ENCODE measurements at places on chromosomes 2 and 18.

- peak; percentile 79 for DNase-seq
Observed at GRCh38 chr2:159290289-159290907, 3.9 kb upstream of the WDSUB1 start.

- no peak for DNase-seq
Observed at GRCh38 chr2:27581417-27582128, 1.3 kb upstream of the ZNF512 start.

GRCh38 chr18:57784034-57784800 lies 18.9 kb downstream of the ATP8B1 start:
- no peak for DNase-seq

GRCh38 chr2:54411801-54412354 lies 44.2 kb upstream of the SPTBN1 start:
- DNase-seq = no peak

DNA sequence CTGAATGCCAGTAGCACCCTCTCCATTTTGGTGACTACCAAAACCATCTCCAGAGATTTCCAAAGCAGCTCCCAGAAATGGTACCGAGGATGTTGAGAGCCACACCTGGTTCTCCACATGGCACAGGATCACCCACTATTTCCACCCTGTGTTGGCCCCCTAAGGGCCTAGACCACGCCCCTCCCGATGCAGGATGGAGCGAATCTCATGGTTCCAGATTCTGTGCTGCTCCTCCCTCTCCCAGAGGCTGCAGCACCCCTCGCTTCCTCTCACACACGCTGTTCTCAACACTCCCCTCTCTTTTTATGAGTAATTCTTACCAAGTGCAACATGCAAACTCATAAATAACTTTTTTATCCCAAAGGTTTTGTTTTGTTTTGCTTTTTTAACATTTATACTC lies 571.5 kb downstream of the STK39 start:
- no peak for DNase-seq

DNA sequence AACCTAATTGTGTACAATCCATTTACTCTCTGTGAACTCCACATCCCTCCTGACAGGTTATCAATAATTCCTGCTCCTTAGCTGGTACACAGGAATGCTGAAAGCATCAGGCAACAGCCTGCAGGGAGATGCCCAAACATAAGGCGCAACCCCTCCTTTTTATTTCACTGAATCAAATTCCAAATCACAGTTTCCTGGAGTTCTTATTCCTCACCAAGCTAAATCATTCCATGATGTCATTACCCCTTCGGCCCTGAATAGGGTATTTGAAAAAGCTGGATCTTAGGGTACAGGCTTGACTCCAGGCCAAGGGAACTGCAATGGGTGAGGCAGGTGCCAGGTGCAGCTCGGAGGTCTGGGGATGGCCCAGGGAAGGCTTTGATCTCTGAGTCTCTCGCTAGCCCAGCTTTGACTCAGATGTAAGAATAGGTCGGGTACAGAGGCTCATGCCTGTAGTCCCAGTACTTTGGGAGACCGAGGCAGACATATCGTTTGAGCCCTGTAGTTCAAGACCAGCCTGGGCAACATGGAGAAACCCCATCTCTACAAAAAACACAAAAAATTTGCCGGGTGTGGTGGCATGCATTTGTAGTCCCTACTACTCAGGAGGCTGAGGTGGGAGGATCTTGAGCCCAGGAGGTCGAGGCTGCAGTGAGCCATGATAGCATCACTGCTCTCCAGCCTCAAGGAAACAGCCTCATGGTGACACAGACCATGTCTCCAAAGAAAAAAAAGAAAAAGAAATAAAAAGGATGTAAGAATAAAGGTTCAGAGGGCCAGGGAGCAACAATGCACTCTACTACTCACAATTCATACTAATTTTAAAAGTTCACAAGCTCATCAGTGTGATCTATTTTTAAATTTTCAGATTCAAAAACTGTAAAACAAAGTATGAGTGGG lies 6.8 kb downstream of the FHL2 start:
- no peak for DNase-seq

GRCh38 chr2:199307461-199307860 lies 150.3 kb downstream of the SATB2 start:
- DNase-seq = no peak

DNA sequence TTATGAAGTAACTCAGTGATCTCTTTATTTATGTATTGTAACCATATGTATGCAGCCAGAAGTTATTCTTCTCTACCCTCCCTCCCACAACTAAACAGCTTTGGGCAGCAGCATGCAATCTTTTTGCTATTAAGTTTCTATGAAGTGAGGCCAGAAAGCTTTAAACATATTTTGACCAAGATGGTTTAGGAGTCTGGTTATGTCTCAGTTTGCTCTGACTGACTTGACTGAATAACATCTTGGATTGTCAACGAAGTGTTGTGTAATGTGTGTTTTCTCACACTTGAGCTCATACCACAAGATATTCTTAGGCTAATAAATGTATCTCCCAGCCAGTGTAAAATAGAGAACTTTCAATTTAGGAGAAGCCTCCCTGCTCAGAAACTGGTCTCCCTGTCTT lies 104.3 kb downstream of the TTC27 start:
- no peak for DNase-seq

DNA sequence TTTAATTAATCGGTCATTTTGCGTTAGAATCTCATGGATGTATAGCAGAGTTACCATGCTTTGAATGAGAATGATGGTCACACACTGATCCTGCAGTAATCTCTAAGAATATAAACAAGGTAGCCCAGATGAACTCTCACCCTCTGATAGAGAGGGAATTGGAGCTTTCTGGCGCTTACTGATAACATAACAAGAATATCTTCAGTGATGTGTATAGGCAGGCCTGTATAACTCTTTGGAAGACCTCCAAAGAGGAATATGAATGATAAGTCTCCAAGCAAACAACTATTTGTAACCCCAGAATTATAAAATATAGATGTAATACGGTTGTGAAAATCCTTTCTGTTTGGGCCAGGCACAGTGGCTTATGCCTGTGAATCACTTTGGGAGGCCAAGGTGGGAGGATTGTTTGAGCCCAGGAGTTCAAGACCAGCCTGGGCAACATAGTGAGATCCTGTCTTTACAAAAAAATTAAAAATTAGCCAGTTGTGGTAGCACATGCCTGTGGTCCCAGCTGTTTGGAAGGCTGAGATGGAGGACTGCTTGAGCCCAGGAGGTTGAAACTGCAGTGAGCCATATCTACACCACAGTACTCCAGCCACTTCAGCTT lies 52.5 kb upstream of the LTBP1 start:
- DNase-seq = no peak

DNA sequence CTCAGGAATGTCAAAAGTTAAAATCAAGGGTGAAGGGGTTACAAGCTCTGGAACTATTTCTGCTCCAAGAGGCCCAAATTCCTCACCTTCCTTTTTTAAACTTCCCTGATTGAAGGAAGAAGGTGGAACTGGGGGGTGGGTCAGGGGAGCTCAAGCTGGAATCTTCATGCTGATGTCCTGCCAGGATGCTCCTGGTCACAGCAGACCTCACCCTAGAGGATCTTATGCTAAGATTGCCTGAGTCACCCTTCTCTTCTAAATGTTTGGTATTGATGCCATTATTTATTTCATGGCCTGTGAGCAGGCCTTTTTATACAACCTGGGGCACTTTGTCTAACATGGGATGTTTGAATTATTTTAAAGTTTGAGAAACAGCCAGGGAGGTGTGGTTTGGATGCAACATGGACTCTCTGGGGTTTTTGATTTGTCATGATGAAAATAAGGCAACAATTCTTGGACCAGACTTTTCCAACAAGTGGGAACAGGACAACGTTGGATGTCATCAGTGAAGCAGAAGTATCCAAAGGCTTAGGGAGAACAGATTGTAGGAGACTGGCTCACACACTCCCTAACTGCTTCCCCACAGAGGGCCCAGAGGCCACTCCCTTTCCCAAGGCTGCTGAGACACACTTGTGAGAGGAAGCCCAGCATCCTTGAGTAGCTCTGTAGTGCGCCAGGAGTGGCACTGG lies 420.2 kb upstream of the MEX3C start:
- DNase-seq = no peak

GRCh38 chr2:61962095-61962984 lies 56.9 kb downstream of the COMMD1 start:
- no peak for DNase-seq

DNA sequence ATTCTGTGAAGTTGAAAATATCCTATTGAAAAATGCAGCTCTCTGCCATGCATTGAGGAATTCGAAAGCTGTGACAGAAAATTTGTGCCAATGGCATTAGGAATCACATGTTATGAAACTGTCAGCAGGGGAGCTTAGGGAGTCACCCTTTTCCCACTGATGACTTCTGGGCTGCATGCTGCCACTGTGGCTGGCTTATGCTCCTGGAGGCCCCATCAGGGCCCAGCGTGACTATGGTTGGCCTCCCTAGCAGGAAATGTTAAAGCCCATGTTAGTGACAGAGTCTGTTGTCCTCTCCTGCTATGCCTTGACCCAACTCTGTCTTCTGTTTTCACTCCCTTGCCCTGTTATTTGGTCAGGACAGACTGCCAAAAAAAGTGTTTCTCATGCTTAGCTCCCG lies 139.5 kb upstream of the DAPL1 start:
- DNase-seq = no peak

GRCh38 chr2:86225581-86225980 lies 26.3 kb downstream of the MRPL35 start:
- DNase-seq = peak; percentile 51

DNA sequence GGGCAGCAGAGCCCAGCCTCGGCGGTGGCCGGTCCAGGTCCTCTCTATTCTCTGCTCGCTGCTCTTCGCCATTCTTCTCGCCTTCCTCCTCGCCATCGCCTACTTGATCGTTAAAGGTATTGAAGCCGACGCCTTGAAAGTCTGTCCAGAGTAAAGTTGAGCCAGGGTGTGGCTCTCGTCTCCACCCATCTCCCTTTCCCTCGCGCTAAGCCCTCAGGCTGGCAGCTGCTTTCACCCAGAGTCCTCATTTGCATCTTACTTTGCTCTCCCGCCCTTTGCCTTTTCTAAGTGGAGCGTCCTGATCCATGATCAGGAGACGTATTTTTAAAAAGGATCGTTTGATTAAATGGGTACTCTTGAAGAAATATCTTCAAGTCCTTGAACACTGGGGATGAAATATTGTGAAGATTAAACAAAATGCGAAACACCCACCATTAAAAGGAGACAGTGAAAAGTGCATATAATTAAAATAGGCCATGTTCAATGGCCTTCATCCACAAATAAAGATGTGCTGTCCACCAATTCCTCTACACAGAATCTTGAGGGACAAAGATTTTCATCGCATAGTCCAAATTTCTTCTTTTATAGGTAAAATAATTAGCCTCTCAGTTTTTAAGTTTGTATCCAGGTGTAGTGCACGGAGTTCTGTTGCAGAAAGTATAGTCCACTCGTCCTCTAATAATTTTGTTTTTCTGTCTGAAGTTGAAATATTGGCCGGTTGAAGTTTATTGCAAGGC lies 657 bp downstream of the ARL6IP6 start:
- peak; percentile 84 for DNase-seq

GRCh38 chr2:110834134-110834827 lies 101.9 kb downstream of the ACOXL start:
- DNase-seq = no peak

DNA sequence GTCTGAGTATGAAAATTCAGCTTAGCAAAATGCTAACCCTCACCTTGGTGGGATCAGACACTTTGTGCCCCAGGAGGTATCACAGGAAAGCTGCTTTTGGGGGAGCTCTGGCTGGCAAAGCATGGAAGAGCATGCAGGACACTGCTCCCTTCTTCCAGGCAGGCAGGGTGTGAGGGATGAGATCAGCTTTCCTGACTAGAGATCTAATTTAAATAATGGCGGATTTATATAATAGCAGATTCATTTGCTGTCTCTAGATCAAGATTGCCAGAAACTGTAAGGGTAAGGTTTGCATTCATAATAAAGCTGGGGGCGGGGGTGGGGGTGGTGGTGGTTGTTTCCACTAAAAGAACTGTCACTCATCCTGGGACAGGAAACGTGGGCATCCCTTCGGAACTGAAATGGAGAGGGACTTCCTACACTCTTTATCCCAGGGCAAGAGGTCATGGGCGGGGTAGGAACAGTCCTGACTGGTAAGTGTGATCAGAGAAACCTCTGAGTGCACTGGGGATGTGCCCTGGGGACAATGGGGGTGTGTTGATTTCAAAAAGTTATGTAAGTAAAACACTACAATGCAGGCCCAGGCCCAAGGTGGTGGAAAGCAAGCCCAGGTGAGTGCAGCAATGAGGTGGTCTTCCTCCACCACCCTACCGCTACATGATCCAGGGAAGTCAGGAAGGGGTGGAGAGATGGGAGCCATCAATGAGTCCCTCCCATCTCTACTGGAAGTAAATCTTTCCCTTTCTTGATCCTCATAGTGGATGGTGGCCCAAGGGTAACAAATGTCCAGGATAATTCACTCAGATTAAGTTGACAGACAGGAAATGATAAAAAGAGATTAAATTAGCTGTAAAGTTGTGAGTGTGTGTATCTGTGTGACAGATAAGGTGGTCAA lies 171.4 kb upstream of the SERPINE2 start:
- no peak for DNase-seq

DNA sequence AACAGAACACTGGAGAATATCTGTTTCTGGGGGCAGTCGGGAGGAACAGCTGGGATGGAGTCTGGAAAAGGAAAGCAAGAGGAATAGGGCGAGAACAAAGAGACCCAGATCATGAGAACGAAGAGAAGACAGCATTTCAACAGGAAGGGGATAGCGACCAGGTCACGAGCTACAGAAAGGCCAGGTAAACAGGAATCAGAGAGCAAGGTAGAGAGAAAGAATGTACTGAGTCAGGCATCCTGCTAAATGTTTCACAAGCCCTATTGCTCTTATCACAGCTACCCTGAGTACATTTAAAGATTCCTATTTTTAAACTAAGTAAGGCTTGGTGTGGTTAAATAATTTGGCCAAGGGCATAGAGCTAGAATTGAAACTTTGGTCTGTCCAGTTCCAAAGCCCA lies 254.9 kb upstream of the RAB12 start:
- no peak for DNase-seq
